Stimulated activated CD8-positive, alpha-beta memory T cell treated with anti-CD3 and anti-CD28 coated beads, Interleukin-4, amount 100 ng/mL, for 1 hour (primary cell): ENCODE measurements at places on chromosomes 2 and 18.

DNA sequence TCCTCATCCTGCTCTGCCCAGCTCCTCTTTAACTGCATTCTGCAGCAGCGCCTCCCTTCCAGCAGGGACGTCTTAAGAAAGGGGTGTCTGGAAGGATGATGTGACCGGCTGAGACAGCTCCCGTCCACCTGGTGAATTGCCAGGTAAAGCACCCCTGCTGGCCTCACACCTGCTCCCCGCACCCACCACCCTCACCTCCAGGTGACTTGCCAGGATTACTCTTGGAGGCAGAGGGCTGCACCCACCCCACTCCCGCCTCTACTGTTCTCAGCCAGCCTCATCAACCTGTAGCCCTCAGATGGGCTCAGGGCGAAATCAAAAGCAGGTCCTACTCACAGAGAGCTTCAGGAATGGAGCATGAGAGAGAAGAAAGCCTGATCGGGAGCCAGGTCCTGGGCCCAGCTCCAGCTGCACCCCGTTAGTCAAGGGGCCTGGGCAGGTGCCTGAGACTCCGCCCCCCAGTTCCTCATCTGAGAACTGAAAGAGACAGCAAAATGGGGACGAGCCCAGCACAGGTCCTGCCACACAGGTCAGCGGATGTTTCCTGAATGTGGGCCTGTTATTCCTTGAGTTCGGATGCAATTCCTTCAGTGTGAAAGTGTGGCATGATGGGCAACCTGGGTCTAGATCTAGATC is 5.6 kb downstream of the ADRA2B start:
- DNase-seq = no peak

GRCh38 chr2:35864141-35864540 is 491.4 kb upstream of the CRIM1 start:
- no peak for DNase-seq

DNA sequence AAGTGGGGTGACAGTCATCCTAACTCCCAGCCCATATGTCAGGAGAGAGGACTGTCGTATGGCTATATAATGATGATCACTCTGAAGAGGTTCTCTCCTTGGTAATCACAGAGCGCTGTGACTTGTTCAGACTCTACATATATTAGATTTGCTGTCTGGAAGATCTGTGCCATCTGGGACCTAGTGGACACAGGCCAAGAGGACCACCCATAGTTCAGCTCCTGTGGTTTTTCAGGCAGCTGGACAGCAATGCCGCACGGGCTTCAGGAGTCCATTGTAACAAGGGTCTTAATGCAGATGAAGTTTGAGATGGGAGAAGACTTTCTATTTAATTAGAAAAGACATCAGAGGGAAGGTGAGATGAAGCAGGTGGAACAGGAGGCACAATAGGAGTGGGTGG is 40.1 kb upstream of the EPHA4 start:
- no peak for DNase-seq

- no peak for DNase-seq
Observed at GRCh38 chr18:35387152-35387571, 10.0 kb upstream of the ZNF396 start.

GRCh38 chr2:100833331-100833730 is 13.4 kb downstream of the NPAS2 start:
- DNase-seq = no peak

- DNase-seq = no peak
Observed at GRCh38 chr18:477565-477964, 22.9 kb downstream of the COLEC12 start.

GRCh38 chr2:225889452-225889851 is 489.9 kb downstream of the NYAP2 start:
- DNase-seq = no peak

GRCh38 chr2:145644820-145645302 is 1124.9 kb upstream of the ZEB2 start:
- DNase-seq = no peak

GRCh38 chr2:12169721-12170120 is 423.3 kb downstream of the LPIN1 start:
- no peak for DNase-seq

- no peak for DNase-seq
Observed at GRCh38 chr18:78517328-78517727, 462.3 kb upstream of the SALL3 start.

DNA sequence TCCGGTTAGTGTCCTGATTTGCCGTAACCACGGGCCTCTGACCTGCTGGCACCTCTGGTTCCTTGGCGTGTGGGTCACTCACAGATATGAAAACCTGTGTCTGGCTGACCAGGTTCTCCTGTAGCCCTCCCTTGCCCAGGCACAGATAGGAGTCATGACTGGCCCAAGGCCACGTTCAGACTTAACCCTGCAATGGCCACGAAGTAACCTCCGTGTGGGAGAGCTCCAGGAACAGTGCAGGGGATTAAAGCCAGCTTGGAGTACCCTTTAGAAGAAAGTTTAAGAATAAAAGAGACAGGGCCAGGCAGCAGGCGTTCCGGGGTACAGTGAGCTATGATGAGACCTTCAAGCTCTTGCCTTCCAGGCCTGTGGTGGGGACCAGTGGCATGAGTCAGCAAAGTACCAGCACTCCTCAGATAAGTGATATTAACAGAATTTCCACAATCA is 25.5 kb downstream of the CENPO start:
- no peak for DNase-seq

DNA sequence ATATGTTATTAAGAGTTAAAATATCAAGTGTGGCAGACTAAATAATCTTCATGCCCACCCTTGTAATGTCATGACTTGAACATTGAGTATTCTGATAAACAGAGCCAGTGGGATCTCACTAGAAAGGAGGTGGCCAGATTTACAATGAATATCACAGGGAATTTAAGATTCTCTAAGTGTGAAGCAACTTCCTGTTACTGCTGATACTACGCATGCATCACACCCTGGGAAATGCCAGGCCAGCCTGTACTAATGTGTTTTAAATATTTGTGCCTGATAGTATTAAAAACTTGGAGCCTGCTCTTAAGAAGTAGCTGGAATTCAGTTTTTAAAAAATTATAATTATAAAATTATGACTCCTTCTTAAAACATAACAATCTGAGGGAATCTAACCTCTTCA is 148.3 kb downstream of the LAMA3 start:
- DNase-seq = no peak

DNA sequence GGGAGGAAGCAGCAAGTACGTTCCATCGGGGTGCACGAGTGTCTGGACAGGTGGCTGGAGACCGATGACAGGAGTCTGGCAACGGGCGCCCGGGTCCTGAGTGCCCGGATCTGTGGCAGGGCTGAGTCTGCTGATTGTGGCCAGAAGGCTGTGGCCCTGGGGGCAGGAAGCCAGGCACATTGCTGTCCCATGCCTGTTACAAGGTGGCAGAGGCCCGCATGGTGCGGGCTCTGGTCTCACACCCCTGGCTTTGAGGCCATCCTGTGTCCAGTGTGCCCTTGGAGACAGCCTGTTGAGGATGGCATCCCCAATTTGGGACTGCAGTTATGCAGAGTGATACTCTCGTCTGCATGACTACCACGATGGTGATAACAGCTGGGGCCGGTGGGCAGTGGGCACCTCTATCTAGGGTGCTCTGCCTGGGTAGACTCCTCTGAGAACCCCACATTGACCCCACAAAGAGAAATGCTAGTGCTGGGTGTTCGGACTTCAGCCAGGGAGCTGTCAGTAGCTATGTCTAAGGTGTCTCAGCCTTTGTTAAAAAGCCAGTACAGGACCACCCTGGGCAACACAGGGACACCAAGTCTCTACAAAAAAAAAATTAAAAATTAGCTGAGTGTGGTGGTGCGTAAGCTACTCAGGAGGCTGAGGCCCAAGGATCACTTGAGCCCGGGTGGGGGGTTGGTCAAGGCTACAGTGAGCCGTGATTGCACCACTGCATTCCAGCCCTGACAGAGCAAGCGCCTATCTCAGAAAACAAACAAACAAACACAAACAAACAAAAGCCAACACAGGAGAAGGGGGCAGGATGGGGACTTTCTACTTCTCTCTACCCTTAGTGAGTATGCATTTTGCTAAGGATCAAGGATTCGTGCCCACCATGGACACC is 88.3 kb downstream of the RHOB start:
- DNase-seq = no peak

GRCh38 chr2:153115141-153115540 is 363.4 kb downstream of the RPRM start:
- DNase-seq = no peak

DNA sequence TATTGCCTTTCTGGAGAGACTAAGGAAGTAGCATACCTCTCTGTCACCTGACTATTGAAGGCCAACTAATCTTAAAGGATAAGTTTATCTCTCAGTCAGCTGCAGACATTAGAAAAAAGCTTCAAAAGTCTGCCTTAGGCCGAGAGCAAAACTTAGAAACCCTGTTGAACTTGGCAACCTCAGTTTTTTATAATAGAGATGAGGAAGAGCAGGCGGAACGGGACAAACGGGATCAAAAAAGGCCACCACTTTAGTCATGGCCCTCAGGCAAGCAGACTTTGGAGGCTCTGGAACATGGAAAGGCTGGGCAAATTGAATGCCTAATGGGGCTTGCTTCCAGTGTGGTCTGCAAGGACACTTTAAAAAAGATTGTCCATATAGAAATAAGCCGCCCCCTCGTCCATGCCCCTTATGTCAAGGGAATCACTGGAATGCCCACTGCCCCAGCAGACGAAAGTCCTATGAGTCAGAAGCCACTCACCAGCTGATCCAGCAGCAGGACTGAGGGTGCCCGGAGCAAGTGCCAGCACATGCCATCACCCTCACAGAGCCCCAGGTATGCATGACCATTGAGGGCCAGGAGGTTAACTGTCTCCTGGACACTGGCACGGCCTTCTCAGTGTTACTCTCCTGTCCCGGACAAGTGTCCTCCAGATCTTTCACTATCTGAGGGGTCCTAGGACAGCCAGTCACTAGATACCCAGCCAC is 61.5 kb upstream of the FAM98A start:
- DNase-seq = no peak

- no peak for DNase-seq
Observed at GRCh38 chr2:146633159-146633558, 1211.7 kb upstream of the ACVR2A start.

GRCh38 chr18:76771192-76771799 is 51.1 kb upstream of the ZNF236 start:
- no peak for DNase-seq

DNA sequence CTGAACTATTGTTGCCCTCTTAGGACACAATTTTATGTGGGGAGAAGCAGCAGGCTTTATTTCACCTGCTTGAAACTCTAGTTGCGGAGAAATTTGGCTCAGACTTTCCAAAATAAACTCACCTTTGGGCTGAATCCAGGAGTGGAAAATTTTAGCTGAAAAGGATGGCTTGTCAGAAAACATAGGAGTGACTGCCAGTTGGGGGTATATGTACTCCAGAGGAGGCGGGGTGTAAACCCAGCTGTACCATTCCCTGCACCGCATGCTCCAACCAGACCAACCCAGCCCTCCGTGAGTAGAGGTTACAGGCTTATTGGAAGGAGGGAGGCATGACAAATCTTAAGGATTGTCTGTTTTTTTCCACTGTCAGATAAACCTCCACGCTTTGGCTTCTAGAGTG is 53.8 kb downstream of the PRKCE start:
- no peak for DNase-seq

GRCh38 chr2:128716299-128716721 is 397.6 kb upstream of the HS6ST1 start:
- DNase-seq = no peak

- DNase-seq = no peak
Observed at GRCh38 chr2:67871686-67872412, 191.0 kb downstream of the C1D start.

DNA sequence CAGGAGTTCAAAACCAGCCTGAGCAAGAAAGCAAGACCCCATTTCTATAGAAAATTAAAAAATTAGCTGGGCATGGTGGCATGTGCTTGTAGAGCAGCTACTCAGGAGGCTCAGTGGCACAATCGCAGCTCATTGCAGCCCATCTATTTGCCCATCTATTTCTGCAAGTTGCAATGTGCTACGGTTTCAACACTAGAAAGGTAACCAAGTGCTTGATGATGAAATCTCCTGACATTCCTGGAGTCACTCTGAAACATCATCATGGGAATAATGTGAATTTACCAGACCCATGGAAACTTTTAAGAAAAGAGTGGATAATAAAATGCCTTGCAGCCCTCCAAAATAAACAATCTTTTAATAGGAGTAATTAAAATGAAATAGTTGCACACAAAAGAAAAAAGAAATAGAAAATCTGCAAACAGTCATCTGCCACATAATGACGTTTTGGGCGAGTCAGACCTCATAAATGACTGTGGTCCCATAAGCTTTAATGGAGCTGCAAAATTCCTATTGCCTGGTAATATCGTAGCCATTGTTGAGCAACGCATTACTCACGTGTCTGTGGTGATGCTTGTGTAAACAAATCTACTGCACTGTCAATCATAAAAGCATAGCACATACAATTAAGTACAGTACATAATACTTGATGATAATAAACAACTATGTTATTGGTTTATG is 46.6 kb upstream of the AMMECR1L start:
- DNase-seq = no peak

DNA sequence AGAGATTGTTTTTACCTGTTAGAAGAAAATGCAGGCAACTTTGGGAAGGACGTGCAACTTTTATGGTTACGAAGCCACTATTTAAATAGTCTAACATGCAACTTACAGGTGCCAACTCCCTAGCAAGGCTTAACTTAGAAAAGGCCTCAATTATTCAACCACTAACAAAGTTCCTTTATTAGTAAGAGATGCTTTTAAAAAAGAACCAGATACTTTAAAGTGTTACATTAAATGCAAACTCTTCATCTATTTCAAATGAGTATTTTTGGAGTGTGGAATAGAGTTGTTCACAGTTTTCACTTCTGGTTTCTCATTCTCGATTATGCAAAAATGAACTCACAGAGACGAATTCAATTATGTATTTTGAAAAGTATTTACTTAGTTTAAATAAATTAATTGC is 51.7 kb downstream of the PELI1 start:
- no peak for DNase-seq

DNA sequence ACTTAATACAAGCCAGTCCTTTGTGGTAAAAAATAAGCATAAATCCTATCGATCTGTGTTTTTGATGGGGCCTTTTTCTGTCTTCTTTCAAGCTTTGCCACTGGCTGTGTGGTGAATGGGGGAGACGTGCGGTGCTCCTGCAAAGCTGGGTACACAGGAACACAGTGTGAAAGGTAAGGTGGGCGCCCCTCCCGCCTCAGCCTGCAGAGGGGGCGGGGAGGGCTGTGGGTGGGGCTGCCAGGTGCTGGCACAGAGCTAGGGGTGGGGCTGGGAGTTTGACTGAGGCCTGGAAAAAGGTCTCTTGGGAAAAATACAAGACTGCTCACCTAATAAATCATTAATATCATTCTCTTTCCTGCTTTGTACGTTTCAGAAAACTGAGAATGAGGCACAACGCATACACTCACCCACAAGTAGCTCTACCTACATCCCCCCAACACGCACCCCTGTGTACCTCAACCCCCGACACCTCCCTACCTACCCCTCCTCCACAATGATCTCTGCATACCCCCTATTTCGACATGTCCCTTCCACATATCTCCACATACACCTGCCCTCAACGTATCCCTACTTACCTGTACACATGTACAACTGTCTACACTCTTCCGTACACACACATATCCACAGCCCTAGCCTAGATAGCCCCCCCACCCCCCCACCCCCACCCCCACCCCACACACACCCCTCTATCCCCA is 129.7 kb upstream of the TTC39C start:
- DNase-seq = no peak
